ENCODE measurements at places on chromosomes 5 and 9. TPM values are rescaled to one million over a fixed set of nuclear protein-coding genes. Genes with fewer than 3 reads are reported as not detected.

C7 gene
- not detected for total RNA-seq

RPL12 gene
- 3,023 TPM for total RNA-seq

TTF1 gene
- total RNA-seq, result 16.3 TPM

PCDHB12 gene
- total RNA-seq, result not detected

DCTN3 gene
- total RNA-seq, result 103 TPM

TRIM7 gene
- total RNA-seq, result 41.9 TPM

SELENOP gene
- total RNA-seq, result 0.22 TPM

KCNT1 gene
- not detected for total RNA-seq

ACOT12 gene
- total RNA-seq, result 0.08 TPM

IL5 gene
- 0.47 TPM for total RNA-seq

PCDHA12 gene
- 2.8 TPM for total RNA-seq

PCDH12 gene
- total RNA-seq, result not detected

MRPL36 gene
- total RNA-seq, result 108 TPM

NCBP1 gene
- 27.9 TPM for total RNA-seq

TMEM252 gene
- not detected for total RNA-seq

C1QTNF2 gene
- total RNA-seq, result 0.08 TPM

SAXO1 gene
- total RNA-seq, result not detected

CARD6 gene
- total RNA-seq, result 2.3 TPM

RNF183 gene
- total RNA-seq, result not detected
